ENCODE measurements at places on chromosomes 4 and X.

DNA sequence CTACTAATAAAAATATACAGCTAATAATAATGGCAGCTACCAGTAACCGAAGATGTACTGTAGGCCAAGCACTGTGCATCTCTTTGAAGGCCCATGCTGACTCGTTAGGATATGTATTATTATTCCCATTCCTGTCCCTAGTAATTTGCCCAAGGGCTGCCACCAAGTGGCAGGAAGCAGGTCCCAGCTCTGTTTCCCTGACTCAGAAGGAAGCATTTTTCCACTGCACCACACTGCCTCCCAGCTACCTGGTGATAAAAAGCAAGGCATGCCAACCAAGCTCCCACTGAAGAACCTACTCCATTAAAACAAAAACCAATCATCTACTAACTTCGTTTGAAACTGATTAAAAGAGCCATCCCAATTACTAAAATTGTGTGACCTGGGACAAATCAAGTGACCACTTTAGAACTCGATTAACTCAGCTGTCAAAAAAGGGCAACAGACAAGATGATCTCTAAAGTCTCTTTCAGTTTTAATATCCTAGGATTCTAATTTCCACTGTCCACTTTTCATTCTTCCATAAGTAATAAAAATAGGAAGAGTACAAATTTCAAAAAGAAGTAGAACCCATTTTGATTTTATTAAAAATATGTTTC, 24.3 kb upstream of the PGM2 start:
- peak; percentile 34 for DNase-seq

- DNase-seq = no peak
Measured at GRCh38 chr4:96874657-96875056, 1034.8 kb downstream of the PDHA2 start.

- DNase-seq = peak; percentile 65
Measured at GRCh38 chrX:40109288-40110008, 11.7 kb upstream of the BCOR start.

DNA sequence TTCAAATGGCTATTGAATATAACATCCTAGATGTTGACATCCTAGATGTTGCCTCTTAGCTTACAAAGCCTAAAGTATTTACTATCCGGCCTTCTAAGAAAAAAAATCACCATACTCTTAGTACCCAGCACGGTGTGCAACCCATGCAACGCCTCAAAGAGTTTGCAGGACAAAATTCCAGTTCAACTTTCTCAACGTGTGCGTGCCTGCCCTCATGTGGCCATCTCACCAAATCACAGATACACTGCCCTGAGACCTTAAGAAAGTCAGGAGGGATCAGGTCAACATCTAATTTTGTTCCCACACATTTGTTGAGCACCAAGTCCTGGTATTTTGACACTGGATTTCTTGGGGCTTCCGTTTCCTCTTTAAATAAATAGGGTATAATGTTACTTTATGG, 68.3 kb downstream of the CRMP1 start:
- no peak for DNase-seq

- DNase-seq = no peak
Measured at GRCh38 chr4:78480286-78480685, 71.3 kb upstream of the ANXA3 start.

DNA sequence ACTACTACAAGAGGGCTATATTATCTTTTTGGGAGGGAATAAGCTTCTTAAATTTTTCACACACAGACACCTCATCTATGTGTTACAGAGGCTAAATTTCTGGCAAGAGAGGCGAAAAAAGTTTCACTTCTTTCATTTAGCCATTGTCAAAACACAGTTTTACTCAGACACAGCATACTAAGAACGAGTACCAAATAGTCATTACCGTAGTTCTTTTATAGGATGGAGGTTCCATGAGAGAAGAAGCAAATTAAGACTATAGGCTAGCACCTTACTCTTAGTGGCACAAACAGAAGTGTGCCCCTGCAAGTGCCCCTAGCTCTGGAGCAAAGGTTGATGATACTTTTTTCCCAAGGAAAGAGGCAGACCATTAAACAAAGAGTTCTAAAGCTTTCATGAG, 26.2 kb downstream of the UGT2B7 start:
- no peak for DNase-seq

DNA sequence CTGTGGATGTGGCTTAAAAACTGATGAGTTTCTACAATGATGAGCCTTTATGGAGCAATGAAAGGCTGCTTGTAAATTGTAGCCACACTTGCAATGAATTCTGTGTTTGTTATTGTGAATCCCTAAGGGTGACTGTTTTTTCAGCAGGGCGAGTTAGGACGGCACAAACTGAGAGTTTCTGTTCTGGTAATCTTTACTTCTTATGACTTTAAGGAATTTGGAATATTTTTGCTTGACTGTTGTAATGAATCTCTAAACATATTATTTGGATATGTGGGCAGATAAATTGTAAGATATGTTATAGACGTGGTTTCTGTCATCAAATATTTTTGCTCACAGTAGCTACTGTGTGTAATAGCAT, 22.2 kb downstream of the RBPJ start:
- DNase-seq = no peak

DNA sequence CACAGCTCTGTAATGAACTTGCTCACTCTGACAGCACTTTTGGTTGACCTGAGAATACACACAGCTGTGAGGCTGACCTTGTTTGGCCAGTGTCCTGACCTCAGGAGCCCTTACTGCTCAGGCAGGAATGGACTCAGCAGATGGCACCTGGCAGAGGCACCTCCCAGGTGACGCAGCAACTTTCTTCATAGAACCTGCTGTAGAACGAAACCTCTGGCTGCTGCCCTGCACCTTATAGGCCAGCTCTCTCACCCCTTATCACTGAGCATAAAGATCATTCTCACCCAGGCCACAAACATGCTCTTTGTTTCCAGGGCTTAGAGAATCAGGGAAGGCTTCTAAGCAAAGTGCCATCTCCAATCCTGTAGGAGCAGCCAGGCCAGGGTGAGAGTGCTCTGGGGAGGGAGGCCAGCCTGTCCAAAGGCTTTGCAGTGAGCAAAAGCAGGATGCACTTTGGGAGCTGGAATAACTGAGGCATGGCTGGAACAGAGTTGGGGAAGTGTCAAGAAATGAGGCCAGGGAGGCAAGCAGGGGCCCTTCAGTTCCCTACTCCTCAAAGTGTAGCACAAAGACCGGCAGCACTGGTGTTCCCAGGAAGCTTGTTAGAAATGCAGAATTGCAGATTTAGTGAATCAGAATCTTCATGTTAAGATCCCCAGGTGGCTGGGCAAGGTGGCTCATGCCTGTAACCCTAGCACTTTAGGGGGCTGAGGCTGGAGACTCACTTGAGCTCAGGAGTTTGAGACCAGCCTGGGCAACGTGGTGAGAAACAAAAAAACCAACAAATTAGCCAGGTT, 13.3 kb upstream of the CENPU start:
- DNase-seq = no peak

- DNase-seq = no peak
Measured at GRCh38 chr4:30619679-30620078, 100.5 kb upstream of the PCDH7 start.

DNA sequence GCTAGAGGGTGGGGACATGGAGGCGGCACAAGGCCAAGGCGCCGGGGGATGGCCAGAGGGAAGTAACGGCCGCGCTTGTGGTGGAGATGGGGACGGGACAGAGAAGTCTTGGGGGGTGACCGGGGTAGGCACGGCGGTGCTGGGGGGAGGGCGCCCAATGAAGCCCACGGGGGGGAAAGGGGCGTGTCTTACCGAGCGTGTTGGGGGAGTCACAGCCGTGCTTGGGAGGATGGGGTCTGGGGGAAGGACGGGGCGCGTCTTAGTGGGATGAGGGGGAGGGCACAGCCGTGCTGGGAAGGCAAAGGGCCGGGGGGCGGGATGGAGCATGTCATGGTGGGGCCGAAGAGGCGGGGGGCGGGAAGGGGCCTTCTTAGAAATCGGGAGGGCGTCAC, 952 bp downstream of the ARSD start:
- peak; percentile 69 for DNase-seq

DNA sequence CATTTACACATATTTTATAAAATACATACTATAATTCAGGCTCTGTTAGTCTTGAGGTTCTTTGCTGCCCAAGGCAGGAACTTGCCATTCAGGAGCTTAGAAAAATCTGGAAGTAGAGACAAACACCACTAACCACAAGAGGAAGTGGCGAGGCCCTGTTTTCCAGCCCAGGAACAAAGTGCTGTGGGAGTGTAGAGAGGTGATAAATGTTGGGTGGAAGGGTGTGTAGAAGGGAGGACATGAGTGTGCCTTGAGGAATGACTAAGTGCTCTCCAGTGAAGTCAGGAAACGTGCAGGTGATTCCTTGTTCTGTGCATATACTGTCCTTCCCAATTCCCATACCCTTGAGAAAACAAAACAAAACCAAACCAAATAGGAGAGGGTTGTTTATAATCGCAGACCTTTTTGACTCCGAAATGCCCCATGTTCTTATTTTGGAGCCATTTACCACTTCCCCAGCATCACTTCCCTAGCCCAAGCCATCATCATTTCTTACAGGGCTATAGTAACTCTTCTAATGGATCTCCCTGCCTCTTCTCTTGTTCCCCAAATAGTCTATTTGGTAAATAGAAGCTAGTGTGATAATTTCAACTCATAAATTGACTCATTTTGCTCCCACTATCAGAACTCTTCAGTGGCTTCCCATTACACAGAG, 83.2 kb downstream of the GPAT3 start:
- no peak for DNase-seq

DNA sequence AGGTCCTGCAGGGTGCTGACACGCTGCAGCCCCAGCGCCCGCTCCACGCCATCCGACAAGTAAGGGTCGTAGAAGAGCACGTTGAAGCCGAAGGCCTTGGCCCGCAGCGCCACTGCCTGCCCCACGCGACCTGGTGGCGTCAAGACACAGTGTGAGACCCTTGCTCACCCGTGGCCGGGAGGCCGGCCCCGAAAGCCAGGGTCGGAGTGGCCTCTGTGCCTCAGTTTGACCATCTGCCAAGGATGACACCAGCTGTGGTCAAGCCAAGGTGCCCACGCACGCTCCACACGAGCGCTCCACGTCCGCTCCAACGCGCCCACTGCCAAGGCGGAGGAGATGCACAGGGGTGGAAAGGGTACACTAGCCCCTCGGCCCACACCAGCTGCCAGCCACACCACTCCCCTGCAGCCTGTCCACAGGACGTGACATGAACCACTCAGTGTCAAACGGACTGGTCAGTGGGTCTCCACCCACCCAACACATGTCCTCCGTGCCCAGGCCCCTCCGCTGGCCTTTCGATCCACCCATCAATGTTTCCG, 32.8 kb downstream of the CTBP1 start:
- no peak for DNase-seq

DNA sequence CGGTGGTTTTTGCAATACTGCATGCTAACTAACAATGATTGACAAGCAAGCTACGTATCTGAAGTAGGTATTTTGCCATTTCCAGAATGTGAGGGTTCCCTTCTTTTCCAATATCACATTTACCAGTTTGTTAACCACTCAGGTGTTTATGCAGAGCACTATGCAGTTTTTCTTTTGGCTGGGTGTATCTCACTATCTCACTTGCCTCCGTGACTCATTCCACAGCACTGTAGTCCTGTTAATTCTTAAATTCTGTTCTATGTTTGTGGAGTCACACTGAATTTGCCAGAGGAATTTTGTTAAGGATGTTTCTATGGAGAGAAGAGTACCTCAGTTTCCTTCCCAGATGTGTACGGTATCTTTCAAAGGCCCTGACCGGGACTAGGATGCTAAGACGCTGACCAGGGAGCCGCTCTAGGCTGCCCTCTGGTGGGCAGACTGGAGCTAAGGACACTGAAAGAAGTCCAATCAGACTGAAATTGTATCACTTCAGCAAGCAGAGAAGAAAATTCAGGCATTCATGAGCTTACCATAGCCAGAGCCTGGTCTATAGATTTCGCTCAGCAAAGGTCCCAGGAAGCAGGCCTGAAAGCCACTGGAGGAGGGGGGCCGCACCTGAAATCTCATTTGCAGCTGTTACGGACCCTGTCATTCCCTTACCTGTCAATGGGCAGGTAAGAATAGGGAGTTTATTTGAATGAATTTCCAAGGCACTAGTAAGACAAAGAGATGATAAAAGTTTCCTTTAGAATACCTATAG, 388.4 kb upstream of the SPOCK3 start:
- DNase-seq = peak; percentile 78

GRCh38 chrX:2498781-2499302, 1.9 kb downstream of the DHRSX start:
- peak; percentile 35 for DNase-seq

DNA sequence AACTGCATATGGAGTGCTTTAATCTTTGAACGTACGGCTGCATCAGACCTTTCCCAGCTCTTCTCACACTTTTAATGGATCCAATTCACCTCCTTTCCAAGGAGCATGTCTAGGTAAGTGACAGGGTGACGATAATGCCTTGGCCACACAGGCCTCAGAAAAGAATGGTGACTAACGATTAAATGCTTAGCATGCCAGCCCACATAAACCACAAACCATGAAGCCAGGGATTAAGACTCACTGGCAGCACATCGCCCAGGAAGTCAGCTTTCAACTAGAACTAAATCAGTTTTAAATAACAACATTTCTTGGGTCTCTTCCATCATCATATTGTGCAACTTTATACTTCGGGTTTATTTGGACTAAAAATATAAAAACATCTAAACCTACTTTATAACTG, 28.7 kb downstream of the INPP4B start:
- no peak for DNase-seq

- no peak for DNase-seq
Measured at GRCh38 chrX:111444881-111445280, 32.9 kb upstream of the DCX start.

DNA sequence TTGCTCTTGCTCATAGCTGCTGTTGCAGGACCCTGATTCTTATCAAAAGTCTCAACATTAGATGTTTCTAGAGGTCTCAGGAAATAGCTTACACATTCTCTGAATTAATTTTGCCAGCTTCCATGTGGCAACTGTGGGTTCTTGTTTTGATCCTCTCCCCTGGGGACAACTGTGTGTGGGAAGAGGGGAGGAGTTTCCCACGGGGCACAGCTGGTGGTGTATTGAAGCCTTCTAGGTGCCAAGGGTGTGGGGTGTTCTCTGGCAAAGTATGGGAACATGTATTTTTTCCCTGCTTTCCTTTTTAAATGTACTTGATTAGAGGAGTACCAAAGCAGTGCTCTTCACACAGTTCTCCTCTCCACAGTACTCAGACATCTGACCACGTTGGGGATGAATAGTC, 212.7 kb downstream of the RPA4 start:
- no peak for DNase-seq

- DNase-seq = no peak
Measured at GRCh38 chr4:126466848-126467247, 1152.1 kb downstream of the FAT4 start.

- no peak for DNase-seq
Measured at GRCh38 chrX:74781507-74782034, 143.7 kb downstream of the NEXMIF start.

GRCh38 chr4:141565379-141566089, 70.8 kb upstream of the IL15 start:
- no peak for DNase-seq

DNA sequence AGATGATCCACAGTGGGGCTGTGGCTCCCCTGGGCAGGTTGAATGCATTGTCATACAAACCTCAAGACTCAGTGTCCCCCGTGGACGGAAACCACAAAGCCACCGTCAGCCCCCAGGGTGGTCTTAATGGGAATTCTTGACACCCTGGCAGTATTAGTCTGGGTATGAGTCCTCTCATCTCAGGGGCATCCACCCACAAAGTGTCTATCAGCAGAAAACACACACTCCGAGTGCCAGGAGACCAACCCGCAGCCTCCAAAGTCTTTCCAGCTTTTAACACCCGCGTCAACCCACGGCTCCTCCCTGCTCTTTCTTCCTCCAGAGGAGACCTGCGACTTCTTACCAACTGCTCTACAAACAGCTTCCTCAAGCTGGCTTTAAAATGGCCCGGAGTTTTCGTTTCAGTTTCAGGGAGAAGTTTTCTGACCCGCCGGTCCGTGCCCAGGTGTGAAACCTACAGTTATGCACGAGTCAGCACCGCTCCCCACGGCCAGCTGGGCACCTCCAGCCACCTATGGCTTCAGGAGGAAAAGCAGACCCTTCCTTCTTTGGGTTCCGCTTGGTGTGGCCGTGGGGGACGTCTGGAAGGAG, 14.4 kb upstream of the ASMTL start:
- DNase-seq = no peak

All from nephron progenitor cell (in vitro differentiated cells).